ENCODE measurements at places on chromosomes 11 and 22. TPM values are rescaled to one million over a fixed set of nuclear protein-coding genes. Genes with fewer than 3 reads are reported as not detected.
A peak's percentile ranks its signal among the peaks of the same experiment; 100 is the strongest.

MMP27 gene
- total RNA-seq: not detected

MARK2 gene
- total RNA-seq: 34.8 TPM

SEC14L6 gene
- 0.58 TPM for total RNA-seq

RHBDD3 gene
- total RNA-seq: 63.6 TPM

- no peak for DNase-seq
Observed at GRCh38 chr11:47564933-47565339, 463 bp upstream of the PTPMT1 start.

DNA sequence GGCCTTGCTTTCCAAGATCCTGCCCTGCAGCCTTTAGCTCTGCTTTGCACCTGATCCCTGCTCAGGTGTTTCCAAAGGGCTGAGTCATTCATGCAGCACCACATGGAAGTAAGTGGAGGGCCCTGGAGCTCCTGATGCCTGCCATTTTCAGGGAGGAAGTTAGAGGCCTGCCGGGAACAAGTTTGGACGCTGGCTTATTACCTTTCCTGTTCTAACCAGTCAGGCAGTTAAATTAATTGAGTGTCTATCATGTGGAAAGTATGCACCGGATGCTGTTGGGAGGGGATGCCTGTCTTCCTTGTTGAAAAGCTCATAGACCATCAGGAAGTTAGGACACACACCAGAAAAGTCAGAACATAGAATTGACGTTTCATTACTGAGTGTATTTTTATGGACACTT lies 73.7 kb upstream of the PLET1 start:
- no peak for DNase-seq

DNA sequence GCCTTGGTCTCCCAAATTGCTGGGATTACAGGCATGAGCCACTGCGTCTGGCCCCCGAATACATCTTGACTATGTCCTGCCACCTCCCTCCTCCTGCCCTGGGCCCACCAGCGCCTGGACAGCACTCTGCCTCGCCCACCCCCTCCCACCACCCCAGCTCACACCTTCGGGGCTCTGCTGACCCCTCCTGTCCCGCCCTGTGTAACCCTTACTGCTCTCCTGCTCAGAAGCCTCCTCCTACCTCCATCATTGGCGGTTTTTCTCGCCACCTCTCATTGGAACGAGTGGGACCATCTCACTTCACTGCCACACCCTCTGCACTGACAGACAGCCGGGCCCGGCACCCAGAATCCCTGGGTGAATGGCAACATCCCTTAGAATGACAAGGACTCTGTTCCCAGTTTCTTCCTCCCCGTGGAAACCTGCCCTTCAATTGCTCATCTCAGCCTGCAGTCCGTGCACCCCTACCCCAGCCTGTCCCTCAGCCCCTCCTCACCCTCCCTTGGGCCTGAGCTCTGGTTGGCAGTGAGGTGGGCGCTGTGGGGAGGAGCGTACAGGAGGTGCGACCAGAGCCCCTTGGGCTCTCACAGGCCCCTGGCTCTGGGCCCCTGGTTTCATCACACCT lies 32.2 kb downstream of the LRRC74B start:
- no peak for DNase-seq

DNA sequence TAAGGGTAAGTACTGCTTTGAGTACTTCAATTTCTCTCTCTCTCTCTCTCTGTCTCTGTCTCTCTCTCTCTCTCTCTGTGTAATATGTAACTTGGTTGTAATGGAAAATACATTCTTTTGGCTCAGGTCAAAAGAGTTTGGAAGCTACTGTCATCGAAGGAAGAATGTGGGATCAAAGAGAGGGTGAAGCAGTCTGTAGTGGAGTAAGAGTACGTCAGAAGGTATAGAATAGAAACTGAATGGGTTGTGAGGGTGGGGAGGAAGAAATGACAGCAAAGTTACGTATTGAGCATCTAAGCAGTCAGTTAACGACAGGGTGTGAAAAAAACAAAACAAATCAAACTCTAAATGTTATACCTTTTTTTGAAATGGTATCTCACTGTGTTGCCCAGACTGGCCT lies 10.0 kb downstream of the NCAM1 start:
- DNase-seq: no peak

- DNase-seq: no peak
Observed at GRCh38 chr11:26537341-26537740, 34.7 kb downstream of the MUC15 start.

DNA sequence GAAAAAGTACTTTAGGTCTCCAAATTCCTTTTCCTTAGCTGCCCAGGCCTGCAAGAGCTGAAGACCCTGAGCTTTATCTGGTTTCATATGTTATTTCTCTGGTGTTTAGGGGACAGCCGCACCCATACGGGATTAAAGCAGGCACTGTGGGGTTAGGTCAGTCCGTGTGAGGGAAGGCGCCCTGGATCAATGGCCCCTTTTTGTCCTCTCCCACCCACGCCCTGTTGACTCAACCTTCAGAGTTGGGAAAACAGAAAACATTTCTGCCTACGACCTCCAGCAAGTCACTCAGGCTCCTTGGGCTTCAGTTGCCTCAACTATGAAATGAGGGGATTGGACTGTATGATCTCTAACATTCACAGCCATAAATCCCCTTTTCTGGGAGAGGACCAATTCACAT lies 55.2 kb upstream of the BARX2 start:
- no peak for DNase-seq

GRCh38 chr11:35787626-35788025 lies 125.1 kb downstream of the TRIM44 start:
- no peak for DNase-seq

DNA sequence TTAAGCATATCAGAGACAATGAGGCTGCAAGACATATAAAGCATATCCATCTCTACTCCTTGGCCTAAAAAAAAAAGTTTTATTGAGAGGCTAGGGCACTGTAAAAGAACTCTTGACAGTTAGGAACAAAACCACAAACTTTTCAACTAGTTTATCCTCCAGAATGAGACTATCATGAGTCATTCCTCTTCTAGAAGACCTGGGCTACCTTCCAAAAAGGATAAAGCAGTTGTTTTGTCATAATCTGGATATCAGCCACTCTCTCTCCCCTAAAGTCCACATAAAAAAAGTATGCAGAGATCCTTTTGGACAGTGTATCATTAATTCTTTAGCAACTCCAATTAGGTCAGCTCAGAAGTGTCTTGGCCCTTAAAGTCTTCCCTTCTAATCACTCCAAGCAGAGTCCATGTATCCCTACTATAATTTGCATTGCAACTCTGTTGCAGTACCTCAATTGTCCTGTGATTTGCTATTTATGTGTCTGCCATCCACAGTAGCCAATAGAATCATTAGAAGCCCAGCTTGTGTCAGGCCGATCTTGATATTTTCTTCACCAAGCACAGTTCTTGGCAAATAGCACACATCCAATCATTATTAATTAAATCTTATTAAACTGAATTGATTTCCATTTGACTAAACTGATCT lies 10.4 kb downstream of the OR51T1 start:
- no peak for DNase-seq

GRCh38 chr11:72789493-72790131 lies 4.2 kb downstream of the STARD10 start:
- DNase-seq: peak; percentile 27

DNA sequence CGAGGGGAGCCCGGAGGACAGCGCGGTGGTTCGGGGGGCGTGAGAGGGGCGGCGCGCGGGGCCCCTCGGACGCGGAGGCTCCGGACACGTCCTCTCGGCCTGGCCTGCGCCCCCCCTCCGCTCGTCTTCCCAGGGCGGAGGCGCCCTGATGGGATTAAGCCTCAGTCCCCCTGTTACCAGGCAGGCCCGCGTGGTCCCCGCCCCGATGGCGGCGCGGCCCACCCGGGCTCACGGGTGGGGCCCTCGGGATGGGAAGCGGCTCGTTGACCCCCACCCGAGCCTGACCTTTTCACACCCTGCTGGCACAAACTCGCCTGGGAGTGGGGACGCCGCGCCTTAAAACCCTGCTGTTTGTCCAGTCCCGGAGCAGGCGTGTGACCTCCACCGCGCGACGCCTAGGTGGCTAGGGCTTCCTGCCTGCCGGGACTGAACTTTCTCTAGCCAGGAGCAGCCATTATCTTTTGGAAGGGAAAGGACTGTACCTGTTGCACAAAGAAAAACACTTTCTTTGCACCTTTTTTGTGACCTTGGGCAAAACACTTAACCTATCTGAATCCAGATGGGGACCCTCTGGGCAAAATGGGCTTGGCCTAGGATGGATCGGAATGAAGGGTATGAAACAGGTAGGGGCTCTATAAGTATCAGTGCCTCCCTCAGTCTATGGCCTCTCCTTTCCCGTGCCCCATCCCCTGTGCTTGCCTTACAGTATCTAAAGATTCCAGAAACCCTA lies 1.0 kb downstream of the KIAA1671 start:
- peak; percentile 62 for DNase-seq

DNA sequence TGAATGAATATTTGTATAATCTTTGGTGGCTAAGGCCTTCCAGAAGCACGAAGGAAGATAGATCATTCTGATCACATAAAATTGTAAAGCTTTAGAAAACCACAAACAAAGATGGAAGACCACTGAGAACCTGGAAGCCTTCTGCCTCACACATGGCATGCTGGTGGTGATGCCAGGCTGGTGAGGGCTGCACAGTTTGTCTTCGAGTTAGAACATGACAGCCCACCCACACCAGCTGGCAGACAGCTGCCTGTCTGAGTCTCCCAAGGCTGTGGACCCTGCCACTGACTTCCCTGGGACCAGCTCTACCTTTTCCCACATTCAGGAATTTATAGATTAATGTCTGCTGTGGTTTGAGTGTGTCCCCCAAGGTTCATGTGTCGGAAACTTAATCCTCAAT lies 48.8 kb upstream of the B3GAT1 start:
- no peak for DNase-seq

GRCh38 chr11:15968461-15969130 lies 387.8 kb downstream of the SOX6 start:
- no peak for DNase-seq

Data from stomach (tissue), 19 donors.